Glutamatergic neuron (in vitro differentiated cells): ENCODE measurements at places on chromosomes 1 and 21. TPM values are rescaled to one million over a fixed set of nuclear protein-coding genes. Genes with fewer than 3 reads are reported as not detected.

The F5 gene
- not detected for total RNA-seq

The CADM3 gene
- 165 TPM for total RNA-seq

The CHI3L2 gene
- not detected for total RNA-seq

- H3K27me3 ChIP-seq = no peaks in the 10 kb centered on the region
- no peak overlapping the region for H3K4me3 ChIP-seq
- no peaks in the 10 kb centered on the region for H3K36me3 ChIP-seq
- DNase-seq = no peak
These were observed 671.7 kb upstream of the PTBP2 start for GRCh38 chr1:96049759-96050409.

- no peak overlapping the region for H3K27ac ChIP-seq
- no peaks in the 10 kb centered on the region for H3K36me3 ChIP-seq
- no peaks in the 10 kb centered on the region for H3K4me1 ChIP-seq
These were observed 175.7 kb downstream of the GPR52 start for GRCh38 chr1:174623324-174624035.

- H3K27me3 ChIP-seq = peaks cover 15% of the 10 kb centered on the region
- H3K4me3 ChIP-seq = no peak overlapping the region
- H3K27ac ChIP-seq = no peak overlapping the region
- peaks cover 7% of the 10 kb centered on the region for H3K36me3 ChIP-seq
These were observed 99.5 kb downstream of the LACTBL1 start for GRCh38 chr1:22872981-22873664.

DNA sequence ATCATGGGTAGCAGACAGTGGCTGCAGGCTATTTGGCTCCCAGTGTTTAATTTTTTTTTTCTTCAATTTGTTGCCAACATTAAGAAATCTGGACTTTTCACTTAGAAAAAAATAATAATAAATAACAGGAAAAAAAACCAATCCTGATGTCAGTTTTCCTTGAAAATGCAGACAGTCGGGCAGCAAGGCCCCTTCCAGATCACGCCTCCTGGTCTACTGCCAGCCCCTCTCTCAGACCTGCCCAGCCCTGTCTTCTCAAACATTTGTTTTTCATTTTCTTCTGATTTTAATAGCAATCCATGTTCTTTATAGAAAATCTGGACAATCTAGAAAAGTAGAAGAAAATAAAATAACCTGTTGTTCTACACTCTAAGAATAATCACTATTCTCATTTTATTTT is 15.5 kb downstream of the IFNGR2 start:
- H3K36me3 ChIP-seq = no peaks in the 10 kb centered on the region
- H3K4me3 ChIP-seq = no peak overlapping the region
- no peaks in the 10 kb centered on the region for H3K4me1 ChIP-seq
- DNase-seq = no peak

- peaks cover 13% of the 10 kb centered on the region for H3K4me1 ChIP-seq
- no peaks in the 10 kb centered on the region for H3K36me3 ChIP-seq
- no peaks in the 10 kb centered on the region for H3K27me3 ChIP-seq
- no peak overlapping the region for H3K27ac ChIP-seq
- no peak for DNase-seq
These were observed 12.9 kb downstream of the COPA start for GRCh38 chr1:160330119-160330518.
